ENCODE measurements at places on chromosomes 6 and 20.

DNA sequence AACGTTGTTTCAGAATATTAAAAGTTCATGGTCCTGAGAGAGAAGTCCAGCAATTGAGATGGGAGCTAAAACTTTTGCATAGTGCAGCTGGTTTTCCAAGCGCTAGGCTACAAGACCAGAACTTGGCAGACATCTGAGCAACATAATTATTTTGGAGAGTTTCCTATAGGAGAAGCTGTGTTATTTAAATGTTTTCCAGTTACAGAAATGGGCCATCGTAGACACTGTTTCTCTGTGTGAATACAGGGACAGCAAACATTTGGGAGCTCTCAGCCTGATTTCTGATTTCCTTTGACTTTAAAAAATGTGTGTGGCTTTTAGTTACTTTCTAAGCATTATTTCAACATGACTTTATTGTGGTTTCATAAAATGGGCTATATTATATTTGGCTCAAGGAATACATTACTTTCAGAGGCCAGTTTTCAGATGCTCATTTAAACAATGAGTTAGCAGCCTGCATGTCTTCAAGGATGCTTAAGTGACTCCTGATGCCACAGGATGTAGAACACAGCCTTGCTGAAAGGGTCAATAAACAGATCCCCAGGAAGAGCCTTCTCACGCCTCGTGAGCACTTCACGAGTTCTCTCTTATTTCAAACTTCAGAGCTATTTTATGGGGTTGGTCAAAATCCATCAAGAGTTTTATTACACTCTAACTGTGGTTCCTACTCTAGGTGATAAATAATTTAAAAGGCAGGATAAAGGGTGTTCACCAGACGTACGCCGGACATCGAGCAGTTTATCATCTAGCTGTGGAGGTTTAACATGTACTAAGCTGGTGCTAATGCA is 193.8 kb downstream of the SMOC2 start:
- DNase-seq: no peak

DNA sequence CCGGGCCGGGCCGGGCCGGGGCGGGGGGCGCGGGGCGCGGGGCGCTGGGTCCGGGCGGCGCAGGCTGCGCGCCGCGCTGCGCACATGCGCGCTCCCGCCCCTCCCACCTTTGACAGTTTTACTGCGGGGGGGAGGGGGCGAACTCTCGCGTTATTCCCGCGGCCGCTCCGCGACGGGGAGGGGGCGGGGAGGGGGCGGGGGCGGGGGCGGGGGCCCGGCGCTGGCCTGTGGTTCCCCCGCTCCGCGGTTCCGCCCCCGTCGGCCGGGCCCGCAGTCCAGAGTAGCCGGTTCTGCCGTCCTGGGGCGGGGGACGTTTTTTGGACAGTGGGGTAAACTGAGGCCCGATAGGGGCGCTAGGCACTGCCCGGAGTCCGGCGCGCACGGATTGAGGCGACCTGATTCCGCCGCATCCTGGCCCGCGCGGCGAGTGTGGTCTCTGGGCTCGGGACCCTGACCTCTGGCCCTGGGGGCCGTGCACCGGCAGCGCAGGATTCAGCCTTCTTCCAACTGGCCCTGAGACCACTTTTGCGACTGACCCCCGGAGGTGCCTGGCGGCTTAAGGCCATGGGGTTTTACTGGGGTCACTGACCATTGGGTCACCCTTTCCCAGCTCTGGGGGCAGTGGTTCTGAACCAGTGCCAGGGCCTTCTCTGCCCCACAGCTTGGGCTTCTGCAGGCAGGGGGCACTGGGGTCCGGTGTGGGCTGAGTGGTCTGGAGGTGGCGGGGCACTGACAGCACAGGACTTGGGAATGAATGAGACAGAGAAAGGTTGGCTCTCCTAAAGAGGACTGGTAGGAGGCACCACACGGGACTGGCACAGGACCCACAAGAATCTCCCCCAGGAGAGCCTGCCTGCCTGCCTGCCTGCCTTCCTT is at the start of gene ZNF512B:
Gene ZNF512B, minus strand, starts transcription at position 93 of the 876 bp plus-strand sequence. CDS start 1,980 bp downstream, outside the sequence.
- DNase-seq: no peak

DNA sequence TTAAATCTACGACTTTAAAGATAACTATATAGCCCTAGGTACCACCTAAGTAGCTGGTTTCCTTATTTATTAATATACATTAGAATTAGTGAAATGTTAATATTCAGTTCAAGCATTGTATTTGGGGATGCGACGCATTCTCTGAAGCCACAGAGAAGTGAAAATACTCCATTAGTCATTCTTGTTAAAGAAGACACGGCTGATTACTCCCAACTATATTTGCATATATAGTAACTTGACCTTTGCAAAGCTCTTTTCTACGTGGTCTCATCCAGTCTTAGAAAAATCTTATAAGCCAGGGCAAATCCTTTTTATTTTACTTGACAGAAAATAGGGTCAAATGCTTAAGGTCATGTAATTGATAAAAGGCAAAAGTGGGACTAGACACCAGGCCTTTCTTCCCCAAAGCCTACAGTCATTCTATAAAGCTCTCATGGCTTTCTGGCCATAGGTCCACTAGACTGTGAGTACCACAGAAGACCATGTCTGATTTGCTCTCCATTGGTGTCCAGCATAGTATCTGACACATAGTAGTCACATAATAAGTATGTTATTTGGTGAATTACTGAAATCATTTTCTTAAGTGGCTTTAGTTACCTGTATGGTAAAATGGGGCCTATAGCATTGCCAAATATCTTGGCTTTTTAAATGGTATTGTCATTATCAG is 11.3 kb downstream of the ZHX3 start:
- no peak for DNase-seq

DNA sequence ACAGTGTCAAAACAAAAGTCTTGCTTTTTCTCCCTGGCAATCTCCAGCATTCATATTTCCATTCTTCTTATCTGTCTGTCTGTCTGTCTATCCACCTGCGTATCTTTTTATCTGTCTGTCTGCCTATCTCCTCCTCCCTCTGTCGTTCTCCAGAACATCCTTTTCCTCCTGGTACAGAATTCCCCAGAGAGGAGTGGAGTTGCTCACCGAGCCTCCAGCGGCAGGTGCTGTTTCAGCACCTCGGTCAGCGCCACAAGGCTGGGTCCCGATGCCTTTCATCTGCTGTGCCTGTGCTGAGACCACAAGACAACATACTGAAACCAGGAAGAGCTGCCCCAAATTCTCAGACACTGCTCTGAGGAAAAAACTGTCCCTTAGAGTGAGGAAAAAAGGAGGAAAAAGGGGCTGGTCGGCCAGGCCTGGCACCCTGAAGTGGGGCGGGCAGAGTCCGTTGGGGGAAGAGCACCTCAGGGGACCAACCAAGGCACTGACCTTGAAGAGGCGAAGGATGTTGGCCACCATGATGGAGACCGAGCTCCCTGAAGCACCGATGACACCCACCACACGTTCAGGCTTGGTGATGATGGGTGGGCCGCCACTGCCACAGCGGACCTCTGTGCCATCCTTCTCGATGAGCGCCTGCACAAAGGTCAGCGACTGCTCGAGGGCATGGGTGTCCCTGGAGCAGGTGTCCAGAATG is 13.3 kb downstream of the GRM4 start:
- DNase-seq: no peak

DNA sequence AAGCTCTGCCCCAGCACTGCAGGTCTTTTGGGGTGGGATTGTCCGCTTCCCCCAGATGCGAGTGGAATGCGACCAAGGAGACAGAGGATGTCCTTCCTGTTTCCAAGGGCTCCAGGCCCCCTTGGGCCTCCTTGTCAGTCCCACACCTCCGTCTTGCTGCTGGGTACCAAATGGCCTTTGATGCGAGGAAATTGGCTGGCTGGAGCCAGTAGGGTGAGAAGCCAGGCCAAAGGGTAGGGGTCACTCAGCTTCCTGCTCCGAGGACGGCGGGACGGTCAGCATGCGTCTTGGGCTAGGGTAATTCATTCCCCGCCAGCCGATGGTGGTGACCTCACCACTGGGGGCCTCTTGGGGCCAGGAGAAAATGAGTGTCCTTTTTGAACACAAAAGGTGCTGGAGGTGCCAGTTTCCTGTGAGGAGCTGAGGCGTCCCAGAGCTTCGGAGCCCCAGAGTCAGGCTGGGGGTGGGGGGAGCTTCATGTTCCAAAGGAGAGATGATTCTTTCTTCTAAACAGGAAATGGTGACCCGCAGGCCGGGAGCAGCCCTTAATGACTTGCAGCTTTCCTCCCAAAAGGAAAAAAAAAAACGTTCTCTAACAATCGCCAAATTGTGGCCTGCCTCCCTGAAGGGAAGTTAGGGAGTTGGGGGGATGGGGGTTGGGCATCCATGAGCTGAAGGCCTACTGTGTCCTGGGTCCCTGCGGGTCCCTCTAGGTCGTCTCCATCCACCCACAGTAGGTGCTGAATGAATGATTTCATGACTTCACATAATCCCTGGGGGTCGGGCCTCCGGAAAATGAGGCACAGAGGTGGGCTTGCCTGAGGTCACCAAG is 6.7 kb downstream of the SNAI1 start:
- DNase-seq: peak; percentile 66

DNA sequence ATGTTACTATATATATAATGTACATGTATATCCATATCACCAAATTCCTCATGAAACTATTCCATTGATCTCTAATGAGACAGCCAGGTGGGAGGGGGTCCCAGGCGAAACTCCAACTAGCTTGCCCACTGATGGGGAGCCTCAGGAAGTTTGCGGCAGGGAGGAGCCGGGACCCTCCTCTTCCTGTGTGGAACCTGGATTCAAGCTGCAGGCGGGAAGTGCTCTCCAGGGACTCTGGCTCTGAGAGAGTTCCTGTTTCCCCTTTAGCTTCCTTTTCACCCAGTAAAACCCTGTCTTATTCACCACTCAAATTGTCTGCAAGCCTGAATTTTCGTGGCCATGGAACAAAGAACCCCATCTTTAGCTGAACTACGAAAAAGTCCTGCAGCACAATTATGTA is 152.2 kb downstream of the OPN5 start:
- no peak for DNase-seq

DNA sequence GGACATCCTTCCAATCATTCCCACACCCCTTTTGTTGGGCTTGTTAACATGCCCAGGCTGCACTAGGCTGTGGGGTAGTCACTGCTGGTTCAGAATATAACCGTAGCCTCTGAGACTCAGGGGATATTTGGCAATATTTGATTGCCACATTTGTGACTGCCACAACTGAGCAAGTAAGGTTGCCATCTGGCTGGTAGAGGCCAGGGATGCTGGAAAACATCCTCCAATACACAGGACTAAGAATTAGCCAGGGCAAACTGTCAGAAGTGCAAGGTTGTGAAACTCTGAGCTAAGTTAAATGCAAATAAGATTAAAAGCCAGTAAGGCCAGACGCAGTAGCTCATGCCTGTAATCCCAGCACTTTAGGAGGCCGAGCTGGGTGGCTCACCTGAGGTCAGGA is 112.0 kb downstream of the ZMYND8 start:
- DNase-seq: peak; percentile 7

DNA sequence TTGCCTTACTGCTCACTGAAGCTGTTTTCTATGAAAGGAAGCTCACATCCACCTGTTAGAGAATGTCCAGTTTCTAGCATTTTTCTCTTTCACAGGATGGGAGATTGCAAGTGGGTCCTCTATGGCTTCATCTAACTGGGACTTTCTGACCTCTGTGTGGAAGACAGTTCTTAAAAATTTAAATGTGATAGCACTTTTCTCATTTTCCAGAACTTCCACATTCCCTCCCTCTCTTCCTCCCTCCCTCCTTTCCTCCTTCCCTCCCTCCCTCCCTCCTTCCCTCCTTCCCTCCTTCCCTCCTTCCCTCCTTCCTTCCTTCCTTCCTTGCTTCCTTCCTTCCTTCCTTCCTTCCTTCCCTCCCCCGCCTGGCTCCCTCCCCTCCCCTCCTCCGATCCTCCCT is 291.1 kb downstream of the DOK5 start:
- DNase-seq: no peak

DNA sequence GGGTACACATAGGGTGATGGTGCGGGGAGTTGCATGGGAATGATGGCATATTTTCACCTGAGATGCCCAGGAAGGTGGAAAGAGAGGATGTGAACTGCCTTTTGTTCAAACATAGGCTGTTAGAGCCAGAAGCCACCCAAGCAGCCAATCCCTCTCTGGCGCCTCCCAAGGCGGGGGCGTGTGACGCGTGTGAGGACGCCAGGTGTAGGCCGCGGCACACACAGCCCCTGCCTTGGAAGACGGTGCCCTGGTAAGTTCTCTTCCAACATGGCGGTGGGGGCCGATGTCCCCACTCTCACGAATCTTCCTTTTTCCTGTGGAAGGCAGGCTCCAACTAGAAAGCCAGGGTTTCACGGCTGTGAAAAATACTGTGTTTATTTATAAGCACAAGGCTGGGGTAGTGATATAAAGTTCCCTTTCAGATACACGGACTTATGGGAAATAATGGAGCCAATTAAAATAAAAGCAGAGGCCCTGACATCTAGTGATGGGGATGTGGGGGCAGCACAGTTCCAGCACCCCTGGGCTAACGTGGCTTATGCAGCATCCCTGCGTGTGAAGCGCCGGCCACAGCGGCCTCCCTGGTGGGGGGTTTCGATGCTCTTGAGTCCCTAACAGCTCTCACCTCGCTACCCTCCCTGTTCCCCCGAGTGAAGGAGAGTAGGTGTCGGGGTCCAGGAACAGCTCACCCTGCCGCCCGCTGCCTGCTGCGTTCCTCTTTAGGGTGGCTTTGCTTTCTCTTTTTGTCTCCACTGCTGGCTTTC is 28.3 kb downstream of the CDH4 start:
- DNase-seq: no peak

GRCh38 chr6:168049706-168050224 is 29.2 kb downstream of the FRMD1 start:
- DNase-seq: no peak

DNA sequence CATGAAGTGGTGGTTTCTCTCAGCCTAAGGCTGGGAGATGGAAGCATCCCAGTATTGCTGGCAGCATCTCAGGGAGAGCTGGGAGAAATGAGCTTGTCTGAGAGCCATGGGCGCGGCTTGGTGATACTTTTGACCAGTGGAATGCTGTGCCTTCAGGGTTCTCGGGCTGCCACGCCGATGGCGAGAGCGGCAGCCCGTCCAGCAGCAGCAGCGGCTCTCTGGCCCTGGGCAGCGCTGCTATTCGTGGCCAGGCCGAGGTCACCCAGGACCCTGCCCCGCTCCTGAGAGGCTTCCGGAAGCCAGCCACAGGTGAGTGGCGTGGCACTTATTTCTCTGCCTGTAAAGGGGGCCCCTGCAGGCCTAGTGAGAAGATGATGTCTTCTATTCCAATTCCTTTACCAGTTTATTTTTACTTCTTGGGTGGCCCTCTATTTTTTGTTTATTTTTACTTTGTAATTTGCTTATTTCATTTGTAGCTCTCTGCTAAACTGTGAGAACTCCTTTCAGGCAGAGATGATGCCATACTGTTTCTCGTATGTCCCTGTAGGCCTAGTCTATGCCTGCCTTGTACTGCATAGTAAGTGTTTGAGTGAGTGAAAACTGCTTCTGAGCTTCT is 71.7 kb downstream of the ASXL1 start:
- DNase-seq: no peak

GRCh38 chr6:42339991-42340401 is 111.7 kb downstream of the TRERF1 start:
- no peak for DNase-seq

DNA sequence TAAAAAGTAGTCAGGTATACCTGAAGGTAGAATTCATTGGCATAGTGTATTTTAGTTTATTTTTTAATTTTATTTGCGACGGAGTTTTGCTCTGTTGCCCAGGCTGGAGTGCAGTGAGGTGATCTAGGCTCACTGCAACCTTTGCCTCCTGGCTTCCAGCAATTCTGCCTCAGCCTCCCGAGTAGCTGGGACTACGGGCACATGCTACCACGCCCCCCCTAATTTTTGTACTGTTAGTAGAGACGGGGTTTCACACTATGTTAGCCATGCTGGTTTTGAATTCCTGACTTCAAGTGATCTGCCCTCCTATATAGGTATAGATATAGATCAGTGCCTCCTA is 102.8 kb upstream of the PRSS16 start:
- no peak for DNase-seq

- DNase-seq: no peak
Measured at GRCh38 chr6:167351656-167352345, 26.9 kb downstream of the TTLL2 start.

- DNase-seq: no peak
Measured at GRCh38 chr6:104187616-104188015, 672.1 kb downstream of the HACE1 start.
